ENCODE measurements at places on chromosomes 6 and 20.

DNA sequence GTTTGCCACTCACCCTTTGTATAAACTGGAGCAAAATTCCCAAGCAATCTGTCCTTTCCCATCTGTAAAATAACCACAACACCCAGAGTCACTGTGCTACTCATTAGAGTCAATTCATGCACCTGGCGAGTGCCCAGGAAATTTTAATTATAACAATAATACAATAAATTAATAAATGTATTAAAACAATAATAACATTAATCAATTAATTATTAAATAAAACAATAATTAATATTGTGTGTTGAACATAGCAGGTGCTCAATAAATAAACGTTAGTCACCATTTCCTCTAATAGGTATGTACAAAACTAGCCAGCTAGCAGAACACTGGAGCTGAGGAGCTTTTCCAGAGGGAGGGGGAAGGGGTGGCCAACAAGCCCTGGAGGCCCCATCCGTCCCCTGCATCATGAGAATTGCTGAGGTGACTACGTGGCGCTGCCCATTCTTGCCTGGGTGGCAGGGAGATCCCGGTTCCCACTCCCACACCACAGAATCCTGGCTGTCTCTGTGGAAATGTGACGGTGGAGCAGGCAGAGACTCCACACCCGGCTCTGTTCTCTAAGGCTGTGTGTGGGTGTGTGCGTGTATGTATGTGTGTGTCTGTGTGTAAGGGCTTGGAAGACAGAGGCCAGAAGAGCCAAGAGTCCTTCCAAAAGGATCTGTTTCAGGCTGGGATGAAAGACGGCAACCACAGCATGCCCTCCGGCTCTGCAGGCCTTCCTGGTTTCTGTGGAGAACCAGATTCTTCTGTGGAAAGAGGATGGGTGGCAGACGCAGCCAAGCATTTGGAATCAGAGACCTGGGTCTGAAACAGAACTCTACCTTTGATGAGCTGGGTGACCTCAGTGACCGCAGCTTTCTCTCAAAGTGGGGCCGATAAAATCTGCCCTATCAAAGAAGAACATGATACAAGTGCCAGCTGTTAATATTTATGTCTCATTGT is 18.8 kb upstream of the EZR start:
- no peak overlapping the region for H3K4me3 ChIP-seq
- H3K4me1 ChIP-seq: peaks cover 27% of the 10 kb centered on the region
- H3K36me3 ChIP-seq: no peaks in the 10 kb centered on the region
- DNase-seq: no peak
- no peak overlapping the region for H3K27ac ChIP-seq
- H3K27me3 ChIP-seq: no peaks in the 10 kb centered on the region

- H3K27ac ChIP-seq: no peak overlapping the region
- H3K4me1 ChIP-seq: no peaks in the 10 kb centered on the region
- no peak overlapping the region for H3K4me3 ChIP-seq
- no peaks in the 10 kb centered on the region for H3K36me3 ChIP-seq
- peaks cover 15% of the 10 kb centered on the region for H3K27me3 ChIP-seq
Observed at GRCh38 chr20:63372971-63373885, 12.1 kb upstream of the CHRNA4 start.

GRCh38 chr6:73152966-73153757 is 72.1 kb downstream of the KHDC1L start:
- H3K4me3 ChIP-seq: no peak overlapping the region
- H3K27ac ChIP-seq: no peak overlapping the region
- peaks cover 19% of the 10 kb centered on the region for H3K36me3 ChIP-seq
- H3K27me3 ChIP-seq: no peaks in the 10 kb centered on the region

DNA sequence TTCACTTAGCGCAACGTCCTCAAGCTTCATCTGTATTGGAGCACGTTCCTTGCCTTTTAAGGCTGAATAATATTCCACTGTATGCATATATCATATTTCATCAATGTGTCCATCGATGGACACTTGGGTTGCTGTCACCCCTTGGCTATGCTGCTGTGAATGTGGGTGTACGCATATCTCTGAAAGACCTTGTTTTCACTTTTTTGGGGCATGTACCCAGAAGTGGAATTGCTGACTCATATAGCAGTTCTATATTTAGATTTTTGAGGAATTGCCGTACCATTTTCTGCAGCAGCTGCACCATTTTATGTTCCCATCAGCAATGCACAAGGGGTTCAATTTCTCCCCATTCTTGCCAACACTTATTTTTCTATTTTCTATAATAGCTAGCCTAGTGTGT is 22.8 kb upstream of the SLC23A2 start:
- no peak overlapping the region for H3K27ac ChIP-seq
- H3K4me3 ChIP-seq: no peak overlapping the region
- no peak for DNase-seq
- H3K27me3 ChIP-seq: no peaks in the 10 kb centered on the region

DNA sequence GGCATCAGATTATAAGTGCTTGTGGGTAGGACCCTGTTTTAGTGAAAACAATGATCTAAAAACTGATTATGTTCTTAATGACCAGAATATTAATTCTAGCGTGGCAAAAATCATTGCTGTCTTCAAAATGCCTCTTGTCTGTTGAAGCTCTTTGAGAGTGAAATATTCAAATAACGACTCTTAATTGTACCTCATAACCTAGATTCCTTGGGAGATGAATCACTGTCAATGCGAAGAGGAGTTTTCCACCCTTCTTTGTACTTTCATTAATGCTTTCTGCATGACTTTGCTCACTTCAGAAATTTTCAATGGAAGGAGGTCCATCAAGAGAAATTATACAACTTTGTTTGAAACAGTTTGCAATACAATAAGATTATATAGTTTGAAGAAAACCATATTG is 71.5 kb downstream of the CRYBG1 start:
- no peak overlapping the region for H3K4me3 ChIP-seq
- DNase-seq: no peak
- no peaks in the 10 kb centered on the region for H3K36me3 ChIP-seq
- H3K4me1 ChIP-seq: no peaks in the 10 kb centered on the region
- no peak overlapping the region for H3K27ac ChIP-seq

- H3K36me3 ChIP-seq: no peaks in the 10 kb centered on the region
- no peaks in the 10 kb centered on the region for H3K27me3 ChIP-seq
- H3K27ac ChIP-seq: no peak overlapping the region
Observed at GRCh38 chr6:10080561-10080960, 334.3 kb downstream of the TFAP2A start.

- peak overlapping the region; percentile 80 for H3K27ac ChIP-seq
- peaks cover 30% of the 10 kb centered on the region for H3K36me3 ChIP-seq
- H3K27me3 ChIP-seq: no peaks in the 10 kb centered on the region
- peaks cover 18% of the 10 kb centered on the region for H3K4me1 ChIP-seq
- no peak overlapping the region for H3K4me3 ChIP-seq
Observed at GRCh38 chr20:3922223-3922982, 33.2 kb downstream of the PANK2 start.

DNA sequence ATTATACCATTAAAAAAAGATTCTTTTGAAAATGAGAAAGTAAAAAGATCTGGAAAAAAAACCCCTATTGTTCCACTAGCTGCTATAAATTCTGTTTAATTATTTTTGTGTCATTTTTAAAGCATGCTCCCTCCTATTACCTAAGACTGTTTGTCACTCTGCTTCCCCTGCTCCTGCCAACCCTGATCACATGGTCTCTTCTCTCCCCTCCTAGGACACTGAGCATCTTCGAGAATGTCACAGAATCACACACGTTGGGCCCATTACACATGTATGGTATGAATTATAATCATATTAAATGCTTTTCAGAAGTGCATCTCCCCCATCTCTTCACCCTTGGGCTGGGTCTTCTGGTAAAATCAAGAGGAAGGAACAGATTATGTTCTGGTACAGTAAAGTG is 6.2 kb downstream of the SNAP91 start:
- H3K27ac ChIP-seq: no peak overlapping the region
- H3K4me3 ChIP-seq: no peak overlapping the region
- H3K4me1 ChIP-seq: no peaks in the 10 kb centered on the region
- peaks cover 5% of the 10 kb centered on the region for H3K27me3 ChIP-seq
- no peaks in the 10 kb centered on the region for H3K36me3 ChIP-seq

- no peak for DNase-seq
- H3K27me3 ChIP-seq: peaks cover 3% of the 10 kb centered on the region
- no peak overlapping the region for H3K4me3 ChIP-seq
Observed at GRCh38 chr6:69216127-69216526, 580.7 kb downstream of the LMBRD1 start.
